ENCODE measurements at places on chromosomes 1 and 21.
A peak's percentile ranks its signal among the peaks of the same experiment; 100 is the strongest.

- no peak for DNase-seq
These were observed 46.6 kb downstream of the TOR3A start for GRCh38 chr1:179128520-179128919.

- DNase-seq: no peak
These were observed 9.9 kb upstream of the NDC1 start for GRCh38 chr1:53847980-53848379.

- DNase-seq: no peak
These were observed 131.9 kb upstream of the COL6A1 start for GRCh38 chr21:45849651-45850050.

DNA sequence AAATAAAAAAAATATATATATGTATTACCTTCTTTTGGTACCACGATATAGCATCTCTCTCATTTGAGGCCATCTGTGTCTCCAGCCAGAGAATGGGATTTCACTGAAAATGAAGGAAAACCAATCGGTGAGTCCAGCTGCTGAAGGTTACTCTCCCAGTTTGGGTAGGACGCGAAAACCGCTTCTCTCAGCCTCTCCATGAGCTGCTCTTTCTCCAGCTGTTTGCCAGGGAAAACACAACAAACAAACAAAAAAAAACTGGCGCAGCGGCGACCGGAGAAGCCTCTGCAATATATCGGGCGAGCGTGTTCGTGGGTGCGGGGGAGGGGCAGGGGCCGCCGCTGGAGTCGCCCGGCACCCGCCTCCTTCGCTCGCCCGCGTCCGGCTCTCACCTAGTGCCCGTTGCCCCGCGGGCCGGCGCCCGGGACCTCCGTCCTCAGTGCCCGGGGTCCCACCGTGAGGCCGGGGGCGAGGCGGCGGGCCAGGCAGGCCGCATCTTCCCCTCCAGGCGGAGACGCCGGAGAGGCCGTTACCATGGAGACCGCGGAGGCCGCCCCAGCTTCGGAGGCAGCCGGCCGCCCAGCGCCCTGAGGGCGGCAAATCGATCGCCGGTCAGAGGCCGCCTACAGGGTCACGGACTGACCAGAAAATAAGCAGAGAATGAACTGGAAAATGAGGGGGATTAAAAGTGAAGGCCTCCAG lies 504 bp downstream of the PHTF1 start:
- peak; percentile 19 for DNase-seq

All from activated T-cell treated with anti-CD3 and anti-CD28 coated beads for 4 hours (primary cell).